CD4-positive, alpha-beta T cell treated with Interleukin-2 at 100 ng/mL for 4 hours (primary cell): ENCODE measurements at places on chromosomes 13 and 19.

- no peak for DNase-seq
Measured at GRCh38 chr19:5334824-5335500, 5.7 kb downstream of the PTPRS start.

GRCh38 chr19:18423258-18424020 is 4.2 kb downstream of the SSBP4 start:
- DNase-seq, result no peak

DNA sequence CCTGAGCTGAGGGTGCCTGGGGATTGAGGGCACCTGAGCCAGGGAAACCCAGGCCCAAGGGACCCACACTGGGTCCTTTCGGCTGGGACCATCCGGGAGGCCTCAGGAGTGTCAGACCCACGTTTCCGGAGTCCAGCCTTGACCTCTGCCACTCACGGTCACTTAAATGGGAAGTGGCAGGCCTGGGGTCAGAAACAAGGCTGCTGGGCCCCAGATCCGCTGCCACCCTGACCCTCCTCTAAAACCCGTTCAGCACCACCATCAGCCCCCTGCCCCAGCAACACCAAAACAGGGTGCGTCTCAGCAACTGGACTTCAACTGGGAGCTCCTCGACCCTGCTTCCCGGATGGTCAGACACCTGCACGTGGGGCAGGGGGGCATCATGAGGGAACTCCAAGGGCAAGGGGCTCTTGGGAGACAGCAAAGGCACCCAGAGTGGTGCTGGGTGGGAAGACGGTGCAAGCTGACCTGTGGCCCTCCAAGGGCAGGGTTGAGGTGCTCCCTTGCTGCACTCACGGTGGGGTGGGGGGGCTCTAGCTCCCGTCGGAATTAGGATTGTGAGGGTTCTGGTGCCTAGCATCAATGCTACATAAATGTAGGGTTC is 1.2 kb upstream of the PLPP2 start:
- DNase-seq, result no peak

DNA sequence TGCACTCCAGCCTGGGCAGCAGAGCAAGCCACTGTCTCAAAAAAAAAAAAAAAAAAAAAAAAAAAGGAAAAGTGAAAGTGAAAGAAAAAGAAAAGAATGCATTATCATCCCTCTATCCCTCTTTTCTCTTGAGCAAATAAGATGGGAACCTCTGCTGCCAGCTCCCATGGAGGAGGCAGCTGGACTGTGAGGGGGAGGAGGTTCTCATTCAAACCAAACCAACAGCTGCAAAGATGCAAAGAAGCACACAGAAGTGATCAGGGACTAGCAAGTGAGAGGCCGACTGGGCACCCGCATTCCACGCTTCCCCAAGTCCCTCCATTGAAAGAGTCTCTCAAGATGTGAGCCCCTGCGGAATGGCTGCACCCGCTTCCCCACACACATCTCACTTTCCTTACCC is 63.5 kb downstream of the TSHZ3 start:
- DNase-seq, result no peak

GRCh38 chr13:91216928-91217700 is 130.4 kb upstream of the MIR17HG start:
- no peak for DNase-seq

GRCh38 chr13:44196196-44196751 is 177.3 kb upstream of the SERP2 start:
- DNase-seq, result no peak

- DNase-seq, result no peak
Measured at GRCh38 chr13:52005841-52006522, 5.3 kb downstream of the ATP7B start.
